Stimulated activated CD4-positive, alpha-beta T cell treated with anti-CD3 and anti-CD28 coated beads, Interleukin-15, amount 100 ng/mL, for 1 hour (primary cell): ENCODE measurements at places on chromosomes 1 and 21.

DNA sequence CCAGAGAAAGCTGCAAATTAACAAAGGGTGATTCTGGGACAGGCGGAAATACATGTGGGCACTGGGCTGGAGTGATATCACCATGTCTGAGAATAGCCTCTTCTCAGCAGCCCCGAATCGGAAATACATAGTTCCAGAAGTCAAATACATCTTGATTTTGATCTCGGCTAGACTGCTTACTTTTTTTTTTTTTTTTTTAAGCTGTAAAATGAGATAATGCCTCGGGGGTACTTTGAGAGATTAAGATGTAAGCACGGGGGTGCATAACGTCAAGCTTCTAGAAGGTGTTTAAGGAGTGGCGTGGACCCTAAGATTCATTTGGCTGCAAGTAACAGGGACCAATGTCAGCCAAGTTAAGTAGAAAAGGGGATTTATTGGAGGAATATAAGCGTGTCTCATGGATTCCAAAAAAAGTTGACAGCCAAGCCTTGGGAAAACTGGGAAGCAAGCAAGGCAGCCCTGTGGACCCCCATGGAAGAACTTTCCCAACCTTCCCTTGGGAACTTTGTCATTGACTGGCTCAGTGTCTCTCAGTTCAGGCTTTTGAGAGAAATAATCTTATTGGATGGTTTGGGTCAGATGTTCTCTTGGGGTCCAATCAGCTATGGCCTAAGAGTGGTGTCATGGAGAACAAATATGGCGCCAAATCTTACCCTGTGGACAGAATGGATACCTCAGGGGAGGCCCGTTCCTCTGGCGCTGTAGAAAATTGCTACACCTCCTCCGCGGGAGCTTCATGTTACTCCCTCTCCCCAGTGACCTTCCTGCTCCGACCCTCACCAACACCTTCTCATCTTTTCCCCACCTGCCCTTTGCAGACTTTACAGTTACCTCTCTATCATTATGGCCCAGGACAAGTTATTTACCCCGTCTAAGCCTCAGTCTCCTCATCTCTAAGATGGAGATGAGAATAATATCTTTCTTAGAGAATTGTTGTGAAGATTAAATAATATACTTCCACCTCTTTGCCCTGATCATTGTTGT is 186.6 kb downstream of the KAZN start:
- no peak for DNase-seq

GRCh38 chr1:8285965-8286364 is 31.9 kb upstream of the SLC45A1 start:
- no peak for DNase-seq

GRCh38 chr1:47233186-47233585 is 1.2 kb upstream of the TAL1 start:
- no peak for DNase-seq

GRCh38 chr21:16194095-16194787 is 464.5 kb downstream of the USP25 start:
- DNase-seq = no peak

GRCh38 chr1:169122976-169123375 is 16.5 kb downstream of the ATP1B1 start:
- DNase-seq = no peak
